ENCODE measurements at places on chromosomes 5 and 9. TPM values are rescaled to one million over a fixed set of nuclear protein-coding genes. Genes with fewer than 3 reads are reported as not detected.

DNA sequence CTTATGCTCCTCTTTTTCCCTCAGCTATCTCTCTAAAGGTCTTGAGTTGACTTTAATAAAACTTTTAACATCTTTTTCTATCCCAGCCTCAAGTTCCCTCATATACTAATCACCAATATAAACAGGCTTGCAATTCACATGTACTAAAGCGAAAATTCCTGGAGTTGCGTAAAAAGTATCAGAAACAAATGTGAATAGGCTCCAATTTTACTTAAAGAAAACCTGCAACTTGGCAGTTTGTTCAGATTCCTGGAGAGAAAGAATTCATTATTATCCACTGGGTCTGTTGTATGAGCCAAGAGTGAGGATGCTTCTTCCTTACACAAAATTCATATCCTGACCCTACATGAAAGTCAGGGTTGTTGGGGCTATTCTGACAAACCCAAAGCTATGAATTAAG lies 384.2 kb downstream of the DTWD2 start:
- H3K4me1 ChIP-seq: no peaks in the 10 kb centered on the region
- H3K27ac ChIP-seq: no peak overlapping the region
- no peak overlapping the region for H3K4me3 ChIP-seq
- peaks cover 2% of the 10 kb centered on the region for H3K27me3 ChIP-seq
- no peak for DNase-seq
- no peaks in the 10 kb centered on the region for H3K36me3 ChIP-seq

GRCh38 chr5:107486489-107486888 lies 184.2 kb downstream of the EFNA5 start:
- DNase-seq: no peak
- no peaks in the 10 kb centered on the region for H3K4me1 ChIP-seq
- H3K4me3 ChIP-seq: no peak overlapping the region
- peaks cover 2% of the 10 kb centered on the region for H3K27me3 ChIP-seq

The PIP5KL1 gene
- total RNA-seq: 1.7 TPM

The COL27A1 gene
- 0.33 TPM for total RNA-seq

The LOX gene
- not detected for total RNA-seq

GRCh38 chr5:59835800-59836199 lies 57.7 kb downstream of the PDE4D start:
- H3K27me3 ChIP-seq: no peaks in the 10 kb centered on the region
- H3K27ac ChIP-seq: no peak overlapping the region
- H3K4me1 ChIP-seq: no peaks in the 10 kb centered on the region
- no peak overlapping the region for H3K4me3 ChIP-seq

The PCDHGA10 gene
- total RNA-seq: 1.3 TPM

GRCh38 chr5:175610381-175610780 lies 47.5 kb upstream of the HRH2 start:
- H3K36me3 ChIP-seq: no peaks in the 10 kb centered on the region
- peaks cover 4% of the 10 kb centered on the region for H3K27me3 ChIP-seq
- no peaks in the 10 kb centered on the region for H3K4me1 ChIP-seq
- no peak overlapping the region for H3K4me3 ChIP-seq
- H3K27ac ChIP-seq: no peak overlapping the region

The SAPCD2 gene
- total RNA-seq: 0.81 TPM

GRCh38 chr5:67536866-67537265 lies 340.3 kb upstream of the CD180 start:
- no peaks in the 10 kb centered on the region for H3K27me3 ChIP-seq
- no peak overlapping the region for H3K27ac ChIP-seq
- no peak for DNase-seq
- H3K4me1 ChIP-seq: no peaks in the 10 kb centered on the region
- no peaks in the 10 kb centered on the region for H3K36me3 ChIP-seq
- no peak overlapping the region for H3K4me3 ChIP-seq

DNA sequence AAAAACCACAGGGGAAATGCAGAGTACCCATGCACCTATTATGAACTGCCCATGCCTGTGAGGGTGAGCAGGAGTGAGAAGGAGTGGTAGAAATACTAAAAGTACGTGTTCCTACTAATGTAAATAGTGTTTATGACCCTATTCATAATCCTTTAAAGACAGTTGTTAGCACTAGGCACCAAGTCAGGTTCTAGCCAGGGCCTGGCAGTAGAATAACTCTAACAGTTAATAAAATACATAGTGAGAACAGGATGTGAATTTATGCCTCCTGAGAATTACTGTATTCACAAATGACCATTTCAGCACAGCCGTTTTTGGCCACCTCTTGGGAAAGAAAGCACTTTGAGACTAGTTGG lies 103.2 kb upstream of the TARS1 start:
- no peaks in the 10 kb centered on the region for H3K4me1 ChIP-seq
- no peak overlapping the region for H3K4me3 ChIP-seq
- no peak for DNase-seq

DNA sequence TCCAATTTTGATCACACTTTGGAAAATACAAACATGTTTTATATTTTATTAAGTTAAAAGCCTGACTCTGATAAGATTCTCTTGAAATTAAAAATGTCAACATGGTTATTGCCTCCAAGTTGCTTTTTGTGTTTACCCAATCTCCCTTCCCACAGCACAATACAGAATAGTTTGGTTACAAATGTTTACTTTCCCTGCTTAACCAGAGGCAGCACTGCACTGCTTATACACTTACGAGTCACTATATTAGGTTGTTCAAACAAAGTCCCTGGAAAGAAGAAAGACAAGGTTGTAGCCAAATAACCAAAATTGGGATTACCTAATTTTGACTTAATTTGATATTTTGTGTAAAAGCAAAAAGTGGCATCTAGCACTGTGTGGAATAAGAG lies 25.9 kb downstream of the SRFBP1 start:
- H3K27ac ChIP-seq: no peak overlapping the region
- H3K4me3 ChIP-seq: no peak overlapping the region
- peaks cover 37% of the 10 kb centered on the region for H3K36me3 ChIP-seq
- H3K4me1 ChIP-seq: no peaks in the 10 kb centered on the region

The GABRA6 gene
- not detected for total RNA-seq

DNA sequence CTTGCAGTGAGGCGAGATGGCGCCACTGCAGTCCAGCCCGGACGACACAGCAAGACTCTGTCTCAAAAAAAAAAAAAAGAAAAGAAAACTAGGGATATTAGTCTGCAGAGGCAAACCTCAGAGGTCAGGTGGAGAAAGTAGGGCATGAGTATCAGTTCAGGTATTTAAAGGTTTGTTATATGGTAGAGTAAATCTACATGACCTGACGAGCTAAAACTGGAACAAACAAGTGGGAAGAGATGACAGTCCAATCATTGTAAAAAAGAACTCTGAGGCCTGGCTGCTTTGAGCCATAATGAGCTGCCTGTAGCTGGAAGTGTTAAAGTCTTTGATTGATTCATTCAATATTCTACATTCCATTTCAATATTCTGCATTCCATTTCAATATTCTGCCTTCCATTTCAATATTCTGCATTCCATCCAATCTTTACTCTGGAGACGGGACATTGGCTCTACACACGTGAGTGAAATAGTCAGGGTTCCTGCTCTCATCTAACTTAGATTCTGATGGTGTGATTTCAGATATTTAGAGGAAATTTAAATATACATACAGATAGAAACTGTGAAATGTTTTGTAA lies 28.9 kb upstream of the GRAMD2B start:
- peaks cover 2% of the 10 kb centered on the region for H3K4me1 ChIP-seq
- H3K27ac ChIP-seq: no peak overlapping the region
- DNase-seq: no peak

DNA sequence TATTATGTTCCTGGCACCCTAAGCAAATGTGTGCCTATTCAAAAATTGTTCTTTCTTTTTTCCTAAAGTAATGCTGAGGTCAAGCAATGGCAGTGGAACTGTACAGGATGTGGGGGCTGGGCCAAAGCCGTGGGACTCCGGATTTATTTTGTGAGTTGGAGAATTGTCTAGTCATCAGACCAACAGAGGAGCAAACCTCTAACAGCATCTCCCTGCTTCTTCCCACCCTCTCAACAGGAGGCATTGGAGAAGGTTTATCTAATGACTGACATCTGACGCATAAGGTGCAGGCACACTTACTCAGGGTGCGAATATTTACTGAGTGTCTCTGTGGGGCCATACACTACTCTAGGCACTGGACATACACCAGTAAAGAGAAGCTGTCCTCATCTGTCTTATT lies 38.6 kb downstream of the MARCHF11 start:
- no peak overlapping the region for H3K4me3 ChIP-seq
- no peaks in the 10 kb centered on the region for H3K36me3 ChIP-seq
- DNase-seq: no peak
- H3K4me1 ChIP-seq: no peaks in the 10 kb centered on the region
- no peak overlapping the region for H3K27ac ChIP-seq
- H3K27me3 ChIP-seq: no peaks in the 10 kb centered on the region

The HNRNPA0 gene
- total RNA-seq: 31.2 TPM
